ENCODE measurements at places on chromosomes 13 and 19.

DNA sequence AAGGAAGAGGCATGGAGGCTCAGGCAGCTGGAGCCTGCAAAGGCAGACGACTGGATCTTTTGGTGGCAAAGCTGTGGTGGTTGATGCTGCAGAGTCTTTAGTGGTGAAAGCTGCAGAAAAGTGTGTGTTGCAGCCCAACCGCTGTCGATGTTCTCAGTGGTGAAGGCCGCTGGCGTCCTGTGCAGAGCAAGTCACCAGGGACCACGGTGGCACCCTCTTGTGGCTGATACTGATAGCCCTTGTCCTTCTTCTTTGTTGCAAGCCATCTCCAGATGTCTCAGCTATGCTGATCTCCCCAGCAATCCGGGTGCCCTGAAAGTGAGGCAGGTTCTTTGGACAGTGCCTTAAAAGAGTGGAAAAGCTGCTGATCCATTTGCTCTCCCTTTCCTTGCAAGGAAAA, 610.9 kb upstream of the PCDH9 start:
- DNase-seq: no peak

- no peak for DNase-seq
Observed at GRCh38 chr13:24985107-24985506, 110.8 kb upstream of the PABPC3 start.

GRCh38 chr13:43006893-43007631, 15.0 kb upstream of the EPSTI1 start:
- peak; percentile 52 for DNase-seq

GRCh38 chr19:14848822-14849221, at the start of gene OR7A10:
TSS of gene OR7A10 (minus strand) at chr19:14848922. CDS start at chr19:14841877, 7,045 bp downstream.
- no peak for DNase-seq

DNA sequence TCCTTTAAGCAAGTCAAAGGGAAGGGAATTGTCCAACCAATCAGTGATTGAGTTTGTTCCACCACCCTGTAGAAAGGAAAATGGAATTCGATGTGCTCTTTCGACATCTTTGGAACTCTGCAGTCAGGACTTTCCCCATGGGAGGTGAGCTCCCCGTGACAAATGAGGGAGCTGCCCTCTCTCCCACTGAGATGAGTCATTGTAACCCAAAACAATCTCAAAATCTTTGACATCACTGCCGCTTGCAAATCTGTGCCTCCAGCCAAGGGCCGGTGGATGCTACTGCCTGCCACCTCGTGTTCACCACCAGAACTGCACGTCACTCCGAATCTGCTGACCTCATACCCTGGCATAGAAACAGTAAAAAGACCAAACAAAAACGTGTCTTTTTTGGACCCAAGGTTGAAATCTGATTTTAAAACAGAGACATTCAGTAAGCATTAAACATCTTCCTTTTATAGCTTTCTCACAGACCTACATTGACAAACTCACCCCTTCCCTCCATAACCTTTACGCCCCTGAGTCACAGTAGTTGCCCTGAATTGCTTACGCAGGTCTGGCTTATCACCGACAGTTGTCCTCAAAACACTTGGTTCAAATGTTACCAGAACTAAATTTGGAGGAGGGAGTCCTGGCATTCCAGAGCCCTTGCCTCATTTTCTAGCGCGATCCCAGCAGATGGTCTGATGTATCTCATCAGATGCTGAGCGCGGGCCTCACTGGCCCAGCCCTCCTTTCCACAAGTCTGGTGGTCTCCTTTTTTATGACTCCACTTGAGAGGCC, 105.2 kb downstream of the COL4A2 start:
- peak; percentile 49 for DNase-seq

- no peak for DNase-seq
Observed at GRCh38 chr13:47250146-47250545, 353.3 kb upstream of the HTR2A start.

DNA sequence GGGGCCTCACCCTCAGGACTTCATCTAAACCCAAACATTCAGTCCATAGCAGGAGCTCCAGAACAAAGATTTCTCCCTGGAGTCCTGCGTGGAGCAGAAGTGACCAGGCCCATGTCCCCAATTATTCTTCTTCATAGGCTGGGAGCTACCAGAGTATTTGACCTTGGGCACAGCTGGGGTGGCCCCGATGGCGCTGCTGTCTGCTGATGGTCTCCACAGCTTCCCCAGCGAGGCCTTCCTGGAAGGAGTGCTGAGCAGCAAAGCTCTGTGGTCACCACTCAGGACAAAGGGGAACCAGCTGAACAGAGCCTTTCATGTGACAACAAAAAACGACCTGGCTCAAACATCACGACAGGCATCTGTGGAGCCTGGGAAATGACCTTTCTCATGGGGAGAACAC, 62.7 kb upstream of the ARGLU1 start:
- no peak for DNase-seq

All from HepG2 (cell line).